NCI-H2171 (cell line): ENCODE measurements at places on chromosomes 7 and 10.

- no peak for DNase-seq
These were observed 11.8 kb downstream of the COG5 start for GRCh38 chr7:107551936-107552335.

DNA sequence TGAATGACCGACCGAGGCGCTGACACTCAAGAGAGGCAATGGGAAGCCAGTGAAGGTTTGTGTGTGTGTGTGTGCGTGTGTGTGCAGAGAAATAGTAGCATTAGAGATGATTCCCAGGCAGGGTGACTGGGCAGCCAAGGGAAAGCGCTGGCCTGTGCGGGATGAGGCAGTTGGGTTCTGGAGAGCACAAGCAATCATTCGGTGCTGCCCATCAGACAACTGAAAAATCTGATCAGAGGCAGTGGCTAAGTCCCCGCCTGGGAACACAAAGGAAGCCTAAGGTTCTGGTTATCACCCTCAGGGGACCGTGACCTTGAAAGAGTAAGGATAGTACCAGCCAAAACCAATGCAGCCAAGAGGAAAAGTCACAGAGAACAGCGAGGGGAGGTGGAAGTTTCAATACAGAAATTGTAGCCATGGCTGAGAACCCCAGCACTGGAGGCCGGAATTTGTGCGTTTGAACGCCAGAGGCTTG lies 868 bp upstream of the PDCD4 start:
- DNase-seq: no peak

GRCh38 chr7:137990251-137990941 lies 11.5 kb downstream of the CREB3L2 start:
- DNase-seq: no peak

DNA sequence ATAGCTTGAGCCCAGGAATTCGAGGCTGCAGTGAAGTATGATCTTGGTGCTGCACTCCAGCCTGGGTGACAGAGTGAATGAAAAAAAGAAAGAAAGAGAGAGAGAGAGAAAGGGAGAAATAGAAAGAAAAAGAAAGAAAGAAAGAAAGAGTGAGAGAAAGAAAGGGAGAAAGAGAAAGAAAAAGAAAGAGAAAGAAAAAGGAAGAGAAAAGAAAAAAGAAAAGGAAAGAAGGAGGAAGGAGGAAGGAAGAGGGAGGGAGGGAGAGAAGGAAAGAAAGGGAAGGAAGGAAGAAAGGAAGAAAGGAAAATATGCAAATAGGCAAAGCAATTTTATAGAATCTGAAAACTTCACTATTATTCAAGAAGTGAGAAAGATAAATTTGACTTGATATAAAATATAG lies 24.5 kb upstream of the JCAD start:
- DNase-seq: no peak

DNA sequence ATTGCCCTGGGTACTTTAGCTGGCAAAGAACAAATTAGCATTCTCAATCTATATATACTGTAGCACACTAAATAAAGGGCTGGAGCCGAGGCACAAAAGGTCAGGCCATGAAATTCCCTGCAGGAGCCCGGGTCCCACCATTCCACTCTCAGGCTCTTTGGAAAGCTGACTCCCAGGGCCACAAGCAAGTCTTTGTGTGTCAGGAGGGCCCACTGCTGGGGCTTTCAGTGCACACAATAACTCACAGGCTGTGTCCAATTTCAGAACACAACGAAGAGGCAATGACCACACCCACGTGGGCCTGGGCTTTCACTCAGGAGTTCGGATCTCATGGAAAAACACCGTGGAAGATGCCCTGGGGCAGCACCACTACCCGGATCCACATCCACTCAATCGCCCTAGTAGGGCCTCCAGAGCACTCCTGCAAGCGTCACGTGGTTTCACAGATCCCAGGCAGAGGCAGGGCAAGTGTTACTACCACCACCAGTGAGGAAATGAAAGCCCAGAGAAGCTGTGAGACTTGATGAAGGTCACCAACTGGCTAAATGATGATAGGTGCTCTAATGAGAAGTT lies 60.3 kb downstream of the COBL start:
- DNase-seq: no peak

DNA sequence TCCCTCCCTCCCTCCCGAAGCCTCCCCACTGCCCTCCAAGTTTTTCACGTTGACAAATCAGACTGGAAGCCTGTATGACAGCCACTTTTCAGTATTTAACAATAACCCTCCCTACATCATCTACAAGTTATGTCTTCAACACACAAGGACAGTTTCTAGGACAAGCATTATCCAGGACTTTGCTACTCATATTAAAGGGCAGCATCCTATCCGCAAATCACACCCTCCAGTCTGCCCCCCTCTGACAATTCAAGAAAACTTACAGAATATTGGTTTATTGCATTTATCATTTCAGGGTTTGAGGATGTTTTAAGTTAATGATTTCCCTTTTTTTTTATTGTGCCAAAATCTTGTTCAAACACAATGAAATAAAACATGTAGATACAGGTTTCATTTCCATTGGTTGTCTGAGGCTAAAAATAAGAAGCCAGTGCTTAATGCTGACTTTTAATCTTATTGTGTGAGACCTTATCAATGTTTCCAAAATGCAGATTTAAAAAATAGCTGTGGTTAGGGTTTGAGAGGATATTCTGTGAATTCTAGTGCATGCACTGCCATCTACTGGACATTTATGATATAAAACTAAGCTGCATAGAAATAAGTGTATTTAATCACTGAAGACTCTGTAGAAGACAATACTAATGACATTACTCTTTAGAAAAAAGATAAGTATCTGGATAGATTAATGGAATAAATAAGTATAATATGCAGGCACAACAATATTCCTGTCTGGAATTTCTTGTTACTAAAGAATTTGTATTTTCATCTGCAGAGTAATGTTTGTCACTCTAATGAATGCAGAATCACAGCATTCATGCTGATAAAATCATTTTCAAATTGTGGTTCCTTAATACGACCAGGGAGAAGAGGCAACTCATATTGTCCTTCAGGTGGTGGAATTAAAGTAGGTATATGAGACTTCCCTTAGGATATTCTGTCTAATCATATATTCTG lies 64.1 kb downstream of the CAV1 start:
- peak; percentile 16 for DNase-seq

DNA sequence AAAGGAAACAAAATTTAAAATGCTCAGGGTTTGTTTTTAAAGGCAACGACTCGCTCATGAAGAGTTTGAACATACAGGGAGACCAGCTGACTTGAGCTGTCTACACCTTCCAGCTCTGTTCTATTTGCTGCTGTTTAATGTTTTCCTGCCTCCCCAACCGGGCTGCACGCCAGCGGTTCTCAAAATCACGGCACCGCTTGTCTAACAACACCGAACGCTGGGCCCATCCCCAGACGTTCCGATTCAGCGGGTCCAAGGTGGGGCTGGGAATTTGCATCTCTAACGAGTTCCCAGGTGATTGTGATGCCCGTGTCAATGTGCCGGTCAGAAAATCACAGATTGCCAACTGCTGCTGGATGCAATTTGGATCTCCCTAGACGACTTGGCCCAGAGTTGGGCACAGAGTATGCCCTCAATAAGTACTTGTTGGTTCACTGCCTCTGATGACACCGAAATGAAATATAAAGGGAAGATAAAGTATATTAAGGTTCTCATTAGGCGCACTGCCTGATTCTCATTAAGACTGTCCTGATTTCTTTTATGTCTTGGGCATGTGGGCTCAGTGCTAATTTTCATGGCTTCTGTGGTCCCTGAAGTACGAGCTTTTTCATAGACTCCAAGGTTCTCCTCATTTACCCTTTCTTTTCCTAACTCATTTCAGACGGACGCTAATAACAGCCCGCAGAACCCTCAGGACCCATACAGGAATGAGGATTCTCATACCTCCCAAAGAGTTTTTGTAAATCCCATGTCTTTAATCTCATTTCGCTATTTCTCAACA lies 28.5 kb downstream of the CELF2 start:
- DNase-seq: no peak

GRCh38 chr7:31885171-31885570 lies 185.0 kb downstream of the PDE1C start:
- no peak for DNase-seq

GRCh38 chr7:121436136-121436535 lies 40.0 kb upstream of the FAM3C start:
- DNase-seq: no peak

GRCh38 chr7:157018997-157019608 lies 8.6 kb upstream of the MNX1 start:
- DNase-seq: no peak

- no peak for DNase-seq
These were observed 2.0 kb upstream of the MUC12 start for GRCh38 chr7:100967292-100967863.

- no peak for DNase-seq
These were observed 69.5 kb upstream of the CFAP46 start for GRCh38 chr10:133011882-133012281.

- no peak for DNase-seq
These were observed 11.5 kb downstream of the AQP1 start for GRCh38 chr7:30923009-30923773.

- no peak for DNase-seq
These were observed 214.0 kb upstream of the TMEM72 start for GRCh38 chr10:44697116-44697515.

DNA sequence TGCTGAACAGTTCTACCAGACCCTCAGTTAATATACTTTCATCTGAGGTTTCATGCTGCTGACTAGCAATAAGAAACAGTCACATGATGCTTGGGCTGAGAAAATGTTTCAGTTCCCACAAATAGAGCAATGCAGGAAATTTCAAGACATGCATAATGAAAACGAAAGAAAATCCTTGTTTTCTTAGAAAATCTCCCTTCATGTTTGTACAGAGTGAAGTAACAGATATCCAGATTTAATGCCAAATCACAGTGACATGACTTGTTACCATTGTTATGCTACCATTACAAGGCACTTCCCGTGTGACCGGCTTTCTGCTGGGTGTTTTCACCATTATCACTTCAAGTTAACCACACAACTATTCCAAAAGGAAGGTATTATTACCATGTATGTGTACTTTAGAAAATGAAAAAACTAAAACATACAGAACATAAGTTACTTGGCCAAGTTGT lies 121.7 kb downstream of the DOCK4 start:
- no peak for DNase-seq
